ENCODE measurements at places on chromosomes 16 and 17.

DNA sequence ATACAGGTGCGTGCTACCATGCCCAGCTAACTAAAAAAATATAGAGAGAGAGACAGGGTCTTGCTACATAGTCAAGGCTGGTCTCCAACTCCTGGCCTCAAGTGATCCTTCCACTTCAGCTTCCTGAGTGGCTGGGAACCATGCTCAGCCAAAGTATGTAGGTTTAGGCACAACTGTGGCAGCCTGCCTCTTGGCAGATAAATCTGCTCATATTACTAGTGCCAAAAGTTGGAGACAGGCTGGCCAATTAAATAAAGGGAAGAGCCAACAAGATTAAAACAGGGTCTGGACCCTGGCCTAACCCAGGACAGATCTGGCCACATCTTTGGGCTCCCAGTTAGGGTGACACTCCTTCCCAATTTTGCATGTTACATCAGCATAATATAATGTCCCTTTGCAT lies 151.7 kb downstream of the CBLN1 start:
- no peak for DNase-seq

DNA sequence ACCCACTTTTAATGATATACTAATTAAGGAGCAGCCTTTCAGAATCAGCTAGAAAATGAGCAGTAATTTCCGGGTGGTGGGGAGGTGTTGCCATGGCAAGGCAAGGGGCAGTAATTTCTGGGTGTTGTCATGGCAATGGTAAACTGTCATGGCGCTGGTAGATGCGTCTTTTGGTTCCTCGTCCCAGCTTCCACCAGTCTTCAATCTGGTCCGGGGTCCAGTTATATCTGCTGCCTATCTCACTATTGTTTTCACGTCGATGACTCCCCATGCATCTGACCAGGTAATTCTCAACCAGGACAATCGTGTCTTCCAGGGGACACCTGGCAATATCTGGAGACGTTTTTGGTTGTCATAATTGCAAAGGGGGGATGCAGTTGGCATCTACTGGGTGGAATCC lies 34.9 kb downstream of the TMEM114 start:
- no peak for DNase-seq

- no peak for DNase-seq
Measured at GRCh38 chr17:15092762-15093161, 172.4 kb downstream of the PMP22 start.

DNA sequence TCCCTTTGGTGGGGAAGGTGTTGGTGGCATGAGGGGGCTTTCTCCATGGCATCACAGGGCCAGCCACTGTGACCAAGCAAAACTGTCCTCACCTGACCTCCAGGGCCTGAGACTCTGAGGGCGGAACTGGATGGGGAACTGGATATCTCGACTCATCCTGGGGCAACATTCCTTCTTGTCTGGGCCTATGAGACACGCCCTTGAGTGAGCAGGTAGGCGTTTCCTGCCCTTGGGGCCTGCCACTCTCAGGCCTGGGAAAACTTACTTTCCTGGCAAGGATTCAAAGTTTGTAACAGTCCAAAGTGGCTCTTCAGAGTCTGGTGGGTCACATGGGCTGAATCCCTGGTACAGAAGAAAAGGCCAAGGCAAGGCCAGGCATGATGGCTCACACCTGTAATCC lies 9.6 kb downstream of the MT1X start:
- no peak for DNase-seq

DNA sequence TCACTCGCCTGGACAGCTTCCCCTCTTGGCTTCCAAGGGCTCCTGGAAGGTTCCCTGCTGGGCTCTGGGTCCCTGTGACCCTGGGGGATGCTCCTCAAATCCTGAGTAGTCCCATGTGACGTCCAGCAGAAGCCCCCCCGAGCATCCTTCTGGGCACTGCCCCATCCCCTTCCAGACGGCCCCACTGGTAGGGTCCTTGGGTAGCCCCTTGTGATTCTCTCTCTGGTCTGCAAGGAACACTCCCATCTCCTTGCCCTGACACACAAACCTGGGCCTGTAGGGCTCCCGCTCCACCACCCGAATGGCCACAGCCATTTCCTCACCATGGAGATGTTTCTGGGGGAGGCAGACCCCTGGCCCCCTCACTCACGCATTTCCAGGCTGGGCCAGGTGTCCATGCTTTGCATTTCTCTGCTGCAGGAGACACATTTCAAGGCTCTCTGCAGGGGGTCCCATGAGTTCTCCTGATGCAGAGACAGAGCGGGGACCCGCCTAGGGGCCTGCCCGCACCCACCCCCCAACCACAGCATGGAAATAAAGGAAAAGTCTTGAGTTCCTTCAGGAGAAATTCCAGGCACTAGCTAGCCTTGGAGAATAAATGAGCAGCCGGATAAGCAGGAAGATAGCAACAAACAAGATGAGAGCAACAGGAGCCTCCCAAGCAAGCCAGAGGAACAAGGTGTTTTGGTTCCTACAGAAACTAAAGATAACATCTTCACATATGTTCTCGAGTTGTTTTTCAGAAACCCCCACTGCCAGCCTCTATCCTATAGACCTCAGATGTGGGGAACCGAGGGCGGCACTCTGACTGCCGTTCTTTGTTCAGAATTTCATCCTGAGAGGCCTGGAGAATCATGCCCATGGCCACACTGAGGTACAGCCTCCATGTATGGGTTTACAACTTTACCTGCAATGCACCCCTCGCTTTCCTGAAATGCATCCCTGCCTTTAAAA lies 128.8 kb downstream of the MGAT5B start:
- DNase-seq = no peak

DNA sequence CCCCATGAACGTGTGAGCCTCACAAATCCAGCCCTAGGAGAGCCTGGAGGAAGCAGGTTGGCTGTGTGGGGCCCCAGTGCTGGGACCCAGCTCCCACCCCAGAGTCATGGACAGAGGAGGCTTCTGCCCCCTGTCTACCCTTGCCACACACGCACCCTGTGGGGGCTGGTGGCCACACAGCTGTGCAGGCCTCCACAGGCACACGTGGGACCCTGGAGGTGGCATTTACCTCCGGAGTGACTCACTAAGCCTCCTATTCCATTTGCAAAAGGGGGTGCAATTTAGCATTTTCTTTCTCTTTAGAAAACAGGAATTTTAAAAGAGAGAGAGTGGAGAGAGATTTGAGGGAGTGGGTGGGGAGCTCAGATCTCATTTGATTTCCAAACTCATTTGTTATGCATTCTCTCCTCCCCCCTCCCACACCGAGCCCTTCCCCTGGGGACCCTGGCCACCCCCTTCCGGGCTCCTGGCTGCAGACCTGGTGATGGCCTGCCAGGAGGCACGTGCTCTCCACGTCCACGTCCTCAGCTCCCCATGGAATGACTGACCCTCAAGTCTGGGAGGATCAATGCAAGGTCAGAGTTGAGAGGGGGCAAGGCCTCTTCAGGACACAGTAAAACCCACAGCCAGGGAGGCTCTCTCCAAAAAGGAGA lies 6.8 kb downstream of the PITPNM3 start:
- DNase-seq = no peak

DNA sequence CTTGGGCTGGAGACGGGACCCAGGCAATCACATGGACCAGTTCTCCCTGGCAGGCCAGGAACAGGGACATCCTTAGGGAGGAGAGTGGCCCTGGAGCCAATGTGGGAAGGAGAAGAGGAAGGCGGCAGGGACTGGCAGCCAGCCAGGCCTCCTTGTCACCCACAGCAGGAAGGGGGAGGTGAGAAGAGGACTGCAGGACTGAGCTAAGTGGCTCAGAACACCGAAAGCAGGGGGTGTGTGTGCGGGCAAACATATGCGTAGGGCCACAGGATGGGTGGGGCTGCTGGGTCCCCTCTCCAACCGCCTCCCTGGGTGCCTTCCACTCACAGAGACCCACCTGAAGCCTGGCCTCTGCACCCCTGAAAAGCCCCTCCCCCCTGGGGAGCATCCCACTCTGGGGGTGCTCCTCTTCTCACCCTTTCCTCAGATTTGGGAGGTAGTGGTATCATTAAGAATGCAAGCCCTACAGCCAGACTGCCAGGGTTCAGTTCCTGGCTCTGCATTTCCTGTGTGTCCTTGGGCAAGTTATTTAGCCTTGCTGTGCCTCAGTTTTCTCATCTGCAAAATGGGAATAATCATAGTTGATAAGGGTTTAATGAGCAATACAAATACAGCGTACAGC lies 8.1 kb downstream of the PNMT start:
- DNase-seq = peak; percentile 20

DNA sequence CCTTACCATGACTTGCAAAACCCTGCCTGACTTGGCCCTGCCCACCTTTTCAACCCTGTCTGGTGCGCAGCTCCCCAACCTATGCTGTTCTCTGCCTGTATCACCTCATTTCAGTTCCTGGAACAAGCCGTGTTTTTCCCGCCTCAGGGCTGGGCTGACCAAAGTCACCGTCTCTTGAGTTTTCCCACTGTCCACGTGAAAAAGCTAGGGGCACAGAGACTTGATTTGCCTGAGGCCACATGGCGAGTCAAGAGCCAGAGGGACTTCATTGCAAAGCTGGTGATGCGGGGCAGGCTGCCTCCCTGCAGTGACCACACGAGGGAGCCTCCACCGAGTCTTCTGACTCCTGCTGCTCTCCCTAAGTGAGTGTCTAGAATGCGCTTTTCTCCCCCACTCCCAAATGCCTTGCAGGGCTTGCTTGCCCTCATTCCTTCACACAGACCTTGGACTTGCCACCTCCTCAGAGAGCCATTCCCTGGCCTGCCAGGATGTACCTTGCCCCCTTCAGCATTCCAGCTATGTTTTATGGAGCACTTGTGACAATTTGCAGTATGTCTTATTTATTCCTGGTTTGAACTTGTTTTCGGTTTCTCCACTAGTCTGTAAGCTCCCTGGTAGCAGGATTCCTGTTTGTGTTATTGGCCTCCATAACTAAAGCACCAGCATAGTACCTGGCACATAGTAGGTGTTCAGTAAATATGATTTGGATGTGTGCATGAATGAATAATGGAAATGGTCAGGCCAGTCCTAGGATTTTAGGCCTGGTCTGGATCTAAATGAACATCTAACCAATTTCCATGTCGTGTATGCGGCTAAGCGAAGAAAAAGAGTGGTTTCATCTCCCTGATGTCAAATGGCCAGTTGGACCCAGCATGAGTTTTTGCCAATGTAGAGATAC lies 252.3 kb downstream of the SNX29 start:
- no peak for DNase-seq

- no peak for DNase-seq
Measured at GRCh38 chr16:11030990-11031510, 86.7 kb downstream of the CLEC16A start.

GRCh38 chr17:29042679-29043538 lies at the start of gene PIPOX:
TSS of gene PIPOX (plus strand) at chr17:29043141. CDS start at chr17:29043226, 85 bp downstream.
- DNase-seq = no peak

GRCh38 chr17:3626831-3627768 lies 8.9 kb downstream of the SHPK start:
- DNase-seq = no peak

DNA sequence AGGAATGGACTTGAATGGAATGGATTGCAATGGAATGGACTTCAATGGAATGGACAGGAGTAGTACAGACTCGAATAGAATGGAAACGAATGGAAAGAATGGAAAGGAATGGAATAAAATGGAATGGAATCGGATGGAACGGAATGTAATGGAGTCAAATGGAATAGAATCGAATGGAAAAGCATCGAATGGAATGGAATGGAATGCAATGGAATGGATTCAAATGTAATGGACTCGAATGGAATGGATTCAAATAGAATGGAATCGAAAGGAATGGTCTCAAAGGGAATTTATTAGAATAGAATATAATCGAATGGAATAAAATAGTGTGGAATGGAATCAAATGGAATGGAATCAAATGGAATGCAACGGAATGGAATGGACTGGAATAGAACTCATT lies 484.9 kb upstream of the WSB1 start:
- no peak for DNase-seq

GRCh38 chr16:27199736-27200135 lies 3.6 kb upstream of the KDM8 start:
- no peak for DNase-seq

GRCh38 chr16:27436921-27437650 lies 35.1 kb downstream of the IL21R start:
- DNase-seq = no peak

GRCh38 chr17:11671126-11671525 lies 72.9 kb downstream of the DNAH9 start:
- DNase-seq = no peak

- no peak for DNase-seq
Measured at GRCh38 chr17:74691151-74691550, 21.6 kb downstream of the CD300LF start.

DNA sequence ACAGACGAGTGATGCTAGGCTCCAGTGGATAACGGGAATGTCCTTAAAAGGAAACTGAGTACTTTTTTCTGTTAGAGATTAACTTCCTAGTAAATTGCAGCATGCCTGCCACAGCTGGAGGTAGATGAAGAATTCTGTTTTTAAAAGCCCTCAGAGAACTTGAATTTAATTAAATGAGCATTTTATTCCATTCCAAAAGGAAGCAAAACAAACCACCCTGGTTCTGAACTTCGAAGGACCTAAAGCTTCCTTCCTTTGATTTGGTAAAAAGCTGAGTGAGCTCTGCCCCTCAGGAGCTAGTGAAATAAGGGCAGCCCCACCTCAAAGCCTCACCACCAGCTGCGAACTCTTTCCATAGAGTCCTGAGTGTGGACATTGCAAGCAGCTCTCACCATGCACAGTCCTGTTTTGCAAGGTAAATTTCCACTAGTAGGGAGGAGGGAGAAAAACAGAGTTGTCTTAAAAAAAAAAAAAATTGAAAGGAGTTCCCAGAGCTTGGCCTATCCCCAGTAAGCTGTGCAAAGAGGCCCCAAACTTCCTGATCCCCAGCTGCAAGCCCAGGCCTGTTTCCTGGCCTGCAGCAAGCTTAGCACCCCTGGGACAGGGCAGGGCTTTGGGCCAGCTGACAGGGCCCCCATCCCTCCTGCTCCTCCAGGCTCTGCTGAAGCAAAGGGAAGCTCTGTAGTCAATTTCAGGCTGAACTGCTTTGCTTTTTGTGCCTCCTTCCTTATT lies 11.2 kb downstream of the CHD9NB start:
- DNase-seq = no peak

DNA sequence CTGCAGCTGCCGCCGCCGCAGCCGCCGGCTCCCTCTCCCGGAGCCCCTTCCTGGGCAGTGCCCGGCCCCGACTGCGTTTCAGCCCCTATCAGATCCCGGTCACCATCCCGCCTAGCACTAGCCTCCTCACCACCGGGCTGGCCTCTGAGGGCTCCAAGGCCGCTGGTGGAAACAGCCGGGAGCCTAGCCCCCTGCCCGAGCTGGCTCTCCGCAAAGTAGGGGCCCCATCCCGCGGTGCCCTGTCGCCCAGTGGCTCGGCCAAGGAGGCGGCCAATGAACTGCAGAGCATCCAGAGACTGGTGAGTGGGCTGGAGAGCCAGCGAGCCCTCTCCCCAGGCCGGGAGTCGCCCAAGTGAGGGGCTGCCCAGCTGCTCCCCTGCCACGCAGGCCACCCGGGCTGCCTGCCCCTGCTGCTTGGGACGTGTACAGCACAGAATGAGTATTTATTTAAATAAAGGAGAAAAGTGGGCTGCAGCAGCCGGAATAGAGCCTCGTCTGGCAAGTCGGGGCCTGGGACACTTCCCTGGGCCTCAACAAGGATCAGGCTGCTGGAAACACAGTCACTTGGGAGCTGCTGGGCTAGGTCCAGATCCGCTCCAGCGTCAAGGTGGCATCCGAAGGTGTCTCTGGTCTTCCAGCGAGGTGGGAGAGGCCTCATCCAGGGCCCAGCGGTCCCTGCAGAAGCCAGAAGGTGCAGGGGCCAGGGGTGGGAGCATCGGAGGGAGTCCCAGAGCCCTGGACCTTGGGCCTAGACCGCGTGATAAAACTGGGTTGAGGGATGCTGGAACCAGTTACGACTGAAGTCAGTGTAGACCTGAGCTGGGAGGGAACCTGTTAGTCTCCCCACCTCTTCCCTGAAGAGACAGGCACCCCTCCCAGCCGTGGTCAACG lies 8.8 kb downstream of the TBX2 start:
- DNase-seq = no peak

- DNase-seq = peak; percentile 53
Measured at GRCh38 chr16:68062910-68063393, 22.2 kb upstream of the NFATC3 start.

All from NK-92 treated with Interleukin-12 subunit alpha and Interleukin-12 subunit beta, amount 100 ng/mL, for 24 hours (cell line).